ENCODE measurements at places on chromosomes 1 and 21. TPM values are rescaled to one million over a fixed set of nuclear protein-coding genes. Genes with fewer than 3 reads are reported as not detected.

LCE1E gene
- total RNA-seq, result not detected

DNA sequence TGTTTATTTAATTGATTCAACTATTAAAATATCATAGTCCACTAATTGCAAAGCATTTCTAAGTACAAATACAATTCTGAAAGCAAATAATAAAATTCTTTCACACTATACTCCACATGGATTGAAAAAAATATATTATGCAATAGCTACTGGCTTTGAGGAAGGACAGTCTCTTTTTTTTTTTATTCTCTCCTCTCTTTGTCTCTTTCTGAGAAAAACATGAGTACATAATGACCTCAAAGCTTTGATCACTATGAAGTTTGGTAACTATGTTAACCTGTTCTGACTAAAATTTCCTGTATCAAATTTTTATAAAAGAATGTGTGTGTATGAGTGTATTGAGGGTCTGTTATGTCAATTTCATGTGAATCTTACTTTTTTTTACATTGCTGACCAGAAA, 96.2 kb downstream of the RGS2 start:
- no peak for DNase-seq

DNA sequence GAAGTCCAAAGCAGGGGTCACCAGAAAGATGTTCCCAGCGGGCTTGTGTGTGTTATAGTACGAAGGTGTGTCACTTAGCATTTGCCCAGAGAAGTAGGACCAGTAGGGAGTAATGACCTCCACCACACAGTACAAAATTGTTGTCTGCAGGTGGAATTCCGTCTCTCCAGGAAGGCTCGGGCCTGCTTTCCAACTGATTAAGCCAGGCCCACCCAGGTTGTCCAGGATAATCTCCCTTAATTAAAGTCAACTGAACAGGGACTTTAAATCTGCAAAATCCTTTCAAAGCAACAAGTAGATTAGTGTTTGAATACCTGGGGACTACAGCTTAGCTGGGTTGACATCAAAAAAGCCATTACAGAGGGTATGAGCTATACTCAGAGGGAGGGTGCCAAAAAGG, 131.3 kb downstream of the BACH1 start:
- no peak for DNase-seq

DNA sequence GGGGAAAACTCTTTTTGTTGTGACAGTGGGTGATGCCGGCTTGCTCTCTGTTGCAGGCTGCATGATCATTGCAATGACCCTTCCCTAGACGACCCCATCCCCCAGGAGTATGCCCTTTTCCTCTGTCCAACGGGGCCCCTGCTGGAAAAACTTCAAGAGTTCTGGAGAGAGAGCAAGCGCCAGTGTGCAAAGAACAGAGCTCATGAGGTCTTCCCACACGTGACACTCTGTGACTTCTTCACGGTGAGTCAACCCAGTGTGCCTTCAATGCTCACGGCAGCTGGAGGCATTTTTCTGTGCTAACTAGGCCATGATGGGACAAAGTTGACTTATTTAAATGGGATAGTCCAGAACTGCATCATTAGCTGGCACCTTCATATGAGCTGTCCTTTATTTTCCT, 5.7 kb downstream of the UBASH3A start:
- no peak for DNase-seq

RGS2 gene
- total RNA-seq, result 196 TPM

CDK18 gene
- 8.0 TPM for total RNA-seq

A3GALT2 gene
- total RNA-seq, result not detected

- DNase-seq, result peak; percentile 90
Measured at GRCh38 chr1:234643111-234643849, 33.3 kb upstream of the IRF2BP2 start.

- no peak for DNase-seq
Measured at GRCh38 chr1:61125263-61125662, 42.9 kb downstream of the NFIA start.

LAD1 gene
- total RNA-seq, result 64.2 TPM

DNA sequence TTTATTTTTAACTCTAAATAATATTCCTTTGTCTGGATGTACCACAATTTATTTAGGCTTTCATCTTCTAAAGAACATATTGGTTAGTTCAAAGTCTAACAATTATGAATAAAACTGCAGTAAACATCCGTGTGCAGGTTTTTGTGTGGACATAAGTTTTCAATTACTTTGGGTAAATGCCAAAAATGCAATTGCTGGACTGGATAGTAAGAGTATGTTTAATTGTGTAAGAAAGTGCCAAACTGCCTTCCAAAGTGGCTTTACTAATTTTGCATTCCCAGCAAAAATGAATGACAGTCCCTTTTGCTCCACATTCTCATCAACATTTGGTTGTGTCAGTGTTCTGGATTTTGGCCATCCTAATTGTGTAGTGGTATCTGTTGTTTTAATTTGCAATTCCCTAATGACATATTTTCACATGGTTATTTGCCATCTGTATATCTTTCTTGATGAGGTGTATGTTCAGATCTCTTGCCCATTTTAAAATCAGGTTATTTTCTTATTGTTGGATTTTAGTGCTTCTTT, 113.8 kb downstream of the DPYD start:
- DNase-seq, result no peak

- no peak for DNase-seq
Measured at GRCh38 chr1:176919386-176920378, 244.8 kb downstream of the ASTN1 start.

DNA sequence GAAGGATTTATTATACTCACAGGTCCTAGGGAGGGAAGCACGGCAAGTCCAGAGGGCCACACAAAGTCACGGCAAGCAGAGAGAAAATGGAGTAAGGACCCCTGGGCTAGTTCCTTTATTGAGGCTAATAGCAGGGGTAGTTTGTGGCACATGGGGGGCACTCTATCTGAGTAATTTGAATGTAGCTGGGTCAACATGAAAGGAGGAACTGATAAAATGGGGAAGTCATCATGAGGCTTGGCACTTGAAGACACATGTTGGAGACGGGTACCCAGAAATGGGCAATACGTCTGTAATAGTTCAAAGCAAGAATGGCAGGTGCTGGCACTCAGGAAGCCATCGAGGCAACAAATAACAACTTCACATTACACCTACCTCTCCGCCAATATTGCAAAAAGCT, 1136.4 kb downstream of the MRPL39 start:
- DNase-seq, result no peak

- no peak for DNase-seq
Measured at GRCh38 chr1:28680151-28680550, 11.6 kb downstream of the GMEB1 start.

DNA sequence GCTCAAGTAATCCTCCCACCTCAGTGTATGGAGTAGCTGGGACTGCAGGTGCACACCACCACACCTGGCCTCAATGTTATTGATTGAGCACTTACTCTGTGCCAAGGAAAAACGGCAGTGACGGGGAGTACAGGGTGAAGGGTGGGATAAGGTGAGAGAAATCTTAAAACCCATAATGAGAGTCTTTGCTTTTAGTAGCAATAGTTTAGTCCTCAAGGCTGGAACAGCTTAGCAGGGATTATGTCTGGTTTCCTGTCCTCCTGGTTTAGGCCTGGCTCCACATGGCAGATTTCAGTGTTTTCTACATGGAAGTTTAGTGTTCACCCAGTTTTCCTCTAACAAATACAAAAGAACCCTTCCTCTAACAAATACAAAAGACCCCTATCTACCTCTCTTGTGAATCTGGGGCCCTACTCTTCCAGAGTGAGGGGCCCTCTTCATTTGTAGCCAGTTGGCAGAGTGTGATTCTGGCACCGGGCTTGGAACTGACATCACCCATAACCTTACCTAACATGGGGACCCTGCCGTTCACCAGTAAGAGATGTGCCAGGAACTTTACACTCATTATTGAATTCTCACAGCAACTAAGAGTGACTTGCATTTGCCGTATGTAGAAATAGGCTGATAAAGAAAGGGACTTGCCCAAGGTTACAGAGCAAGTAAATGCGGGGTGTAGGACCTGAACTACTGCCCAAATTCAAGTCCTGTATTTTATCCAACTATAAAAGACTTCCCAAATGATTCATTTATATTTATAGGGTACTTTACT, 6.9 kb downstream of the ZNF691 start:
- DNase-seq, result no peak

- no peak for DNase-seq
Measured at GRCh38 chr21:37028570-37028969, 22.1 kb downstream of the RIPPLY3 start.

DNA sequence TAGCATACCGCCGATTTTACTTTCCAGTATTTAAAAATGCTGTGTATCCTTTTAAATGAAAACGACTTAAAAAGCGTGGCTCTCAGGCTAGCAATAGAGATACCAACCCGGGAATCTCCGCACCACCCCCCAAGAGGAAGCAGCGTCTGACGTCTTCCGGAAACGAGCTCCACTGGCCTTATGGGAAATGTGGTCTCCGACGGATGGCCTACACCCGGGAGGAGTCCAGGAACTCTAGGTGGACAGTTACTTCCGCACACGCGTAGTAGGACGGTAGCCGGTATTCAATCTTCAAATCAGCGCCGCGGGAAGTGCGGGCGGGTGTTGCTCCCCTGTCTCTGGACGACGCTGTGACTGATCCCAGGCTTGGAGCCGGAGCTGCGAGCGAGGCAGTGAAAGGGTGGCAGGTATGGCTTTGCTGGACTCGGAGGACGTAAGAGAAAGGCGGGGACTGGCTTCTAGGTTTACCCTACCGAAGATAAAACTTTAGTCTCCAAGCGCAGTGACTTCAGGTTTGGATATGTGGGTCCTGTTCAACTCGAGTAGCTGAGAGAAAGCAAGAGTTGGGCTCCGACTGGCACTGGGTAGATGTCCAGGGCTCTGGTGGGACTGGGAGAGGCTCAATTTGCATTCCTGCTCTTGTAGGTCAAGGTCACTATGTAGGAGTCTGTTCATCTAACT, at the start of gene ZNF684:
TSS of gene ZNF684 (plus strand) at position 257 of the 681 bp plus-strand sequence. CDS start 1,530 bp downstream, outside the sequence.
- DNase-seq, result peak; percentile 94

GRIK1 gene
- total RNA-seq, result 3.0 TPM

GRCh38 chr1:65209005-65209885, 61.2 kb downstream of the AK4 start:
- peak; percentile 55 for DNase-seq

BRDT gene
- total RNA-seq, result not detected

IGSF3 gene
- 27.2 TPM for total RNA-seq

- DNase-seq, result no peak
Measured at GRCh38 chr1:178258536-178258935, 164.6 kb downstream of the RASAL2 start.

DNA sequence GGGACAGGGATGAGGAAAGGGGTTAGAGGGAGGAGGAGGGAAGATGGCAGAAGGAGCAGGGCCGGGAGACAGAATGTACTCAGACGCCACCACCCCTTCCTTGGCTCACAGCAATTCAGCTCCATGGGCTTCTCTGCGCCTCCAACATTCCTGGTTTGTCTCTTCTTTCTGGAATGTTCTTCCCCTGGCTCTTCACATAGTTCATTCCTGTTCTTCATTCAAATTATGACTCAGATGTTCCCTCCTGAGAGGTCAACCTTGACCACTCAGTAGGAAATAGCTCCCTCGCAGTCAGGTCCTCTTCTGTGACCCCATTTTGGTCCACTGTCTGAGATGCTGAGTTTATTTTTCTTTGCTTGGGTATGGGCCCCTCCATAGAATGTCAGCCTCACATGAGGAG, 203.2 kb downstream of the C1orf94 start:
- no peak for DNase-seq

- no peak for DNase-seq
Measured at GRCh38 chr21:35005560-35006224, 43.4 kb downstream of the RUNX1 start.

ACKR1 gene
- total RNA-seq, result not detected

GRCh38 chr1:201455098-201455497, 13.9 kb downstream of the PHLDA3 start:
- DNase-seq, result peak; percentile 4

- no peak for DNase-seq
Measured at GRCh38 chr21:44282370-44282769, 3.3 kb upstream of the AIRE start.

GRCh38 chr1:66687358-66687757, 64.9 kb upstream of the DYNLT5 start:
- DNase-seq, result no peak

CCDC17 gene
- 1.3 TPM for total RNA-seq

GRCh38 chr1:77975907-77976306, 3.0 kb downstream of the FUBP1 start:
- DNase-seq, result no peak

- DNase-seq, result no peak
Measured at GRCh38 chr1:1157033-1157365, 16.7 kb upstream of the TTLL10 start.

FCGR3B gene
- not detected for total RNA-seq

- peak; percentile 47 for DNase-seq
Measured at GRCh38 chr1:162055062-162055461, 14.4 kb upstream of the NOS1AP start.

SAMD13 gene
- 1.3 TPM for total RNA-seq

DNA sequence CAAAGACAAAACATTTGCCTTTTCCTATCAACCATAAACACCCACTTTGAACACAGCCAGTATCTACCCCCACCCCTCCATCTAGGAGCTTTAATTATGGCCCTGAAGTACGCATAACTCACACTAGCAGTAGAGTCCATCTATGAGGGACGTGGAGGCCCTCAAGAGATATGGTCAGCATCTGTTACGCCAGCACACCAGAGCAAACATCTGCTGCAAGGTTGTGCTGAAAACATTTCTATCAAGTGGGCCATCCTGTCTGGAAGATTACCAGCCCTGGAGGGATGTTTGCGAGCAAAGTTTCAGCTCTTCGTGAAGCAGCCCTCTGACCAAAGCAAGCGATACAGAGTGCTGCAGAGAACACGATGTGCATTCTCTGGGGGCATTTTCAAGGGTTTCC, 74.6 kb downstream of the SLC45A1 start:
- DNase-seq, result no peak

CFHR3 gene
- 1.7 TPM for total RNA-seq

PCSK9 gene
- total RNA-seq, result 23.5 TPM

DNA sequence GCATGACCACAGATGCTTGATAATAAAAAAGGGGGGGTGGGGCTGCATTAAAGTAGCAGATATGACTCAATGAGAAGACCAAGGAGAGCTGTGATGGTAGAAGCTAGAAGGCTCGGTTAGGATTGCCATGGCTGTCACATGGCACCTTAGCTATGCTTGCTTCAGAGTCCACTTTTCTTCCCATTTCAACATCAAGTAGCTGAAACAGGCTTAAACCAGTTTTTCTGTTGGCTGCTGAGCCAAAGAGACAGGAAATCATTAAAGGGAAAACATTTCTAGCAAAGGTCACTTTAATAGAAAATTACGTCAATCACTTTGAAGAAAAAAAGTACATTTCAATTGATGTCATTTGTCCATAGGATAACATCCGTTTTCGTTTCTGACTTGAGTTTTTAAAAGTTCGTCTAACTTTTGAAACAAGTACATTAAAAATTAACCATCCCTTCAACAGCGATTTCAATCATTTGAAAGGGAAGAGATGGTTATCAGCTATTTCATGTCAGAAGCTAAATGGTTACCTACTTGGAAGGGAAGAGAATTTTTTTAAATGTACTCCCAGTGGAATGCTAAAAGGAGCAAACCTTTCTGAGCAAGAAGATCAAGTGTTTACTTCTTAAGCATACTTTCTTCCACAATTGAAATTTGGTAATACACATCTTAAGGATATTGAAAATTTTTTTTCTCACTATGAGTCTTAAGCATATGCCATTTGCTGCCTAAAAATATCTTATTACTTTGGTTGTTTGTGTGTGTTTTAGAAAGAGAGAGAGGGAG, 488.1 kb upstream of the PRMT6 start:
- DNase-seq, result no peak

Data from hepatocyte (in vitro differentiated cells).